ENCODE measurements at places on chromosomes 5 and 9.

DNA sequence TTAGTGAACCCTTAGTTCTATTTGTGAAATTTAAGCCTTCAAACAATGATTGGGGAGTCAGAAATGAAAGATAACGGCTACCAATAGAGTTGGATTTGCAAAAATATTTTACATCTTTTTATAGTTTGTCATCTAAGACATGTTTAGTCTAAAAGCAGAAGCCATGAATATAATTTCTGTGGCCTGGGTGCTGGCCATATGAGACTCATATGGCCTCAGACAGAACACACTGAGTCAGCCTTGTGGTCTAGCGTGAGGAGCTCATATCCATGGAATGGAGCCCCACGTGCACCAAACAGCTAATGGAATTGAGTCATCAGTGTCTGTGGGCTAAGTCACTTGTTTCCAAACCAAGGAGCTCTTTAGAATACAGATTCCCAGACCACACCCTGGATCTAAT lies 240.7 kb upstream of the NREP start:
- peak; percentile 100 for DNase-seq

- DNase-seq = no peak
These were observed 464.5 kb downstream of the RASEF start for GRCh38 chr9:82598241-82599039.

- peak; percentile 71 for DNase-seq
These were observed 597.8 kb upstream of the CLINT1 start for GRCh38 chr5:158456756-158457155.

- no peak for DNase-seq
These were observed 5.1 kb upstream of the EGR1 start for GRCh38 chr5:138460032-138460693.

DNA sequence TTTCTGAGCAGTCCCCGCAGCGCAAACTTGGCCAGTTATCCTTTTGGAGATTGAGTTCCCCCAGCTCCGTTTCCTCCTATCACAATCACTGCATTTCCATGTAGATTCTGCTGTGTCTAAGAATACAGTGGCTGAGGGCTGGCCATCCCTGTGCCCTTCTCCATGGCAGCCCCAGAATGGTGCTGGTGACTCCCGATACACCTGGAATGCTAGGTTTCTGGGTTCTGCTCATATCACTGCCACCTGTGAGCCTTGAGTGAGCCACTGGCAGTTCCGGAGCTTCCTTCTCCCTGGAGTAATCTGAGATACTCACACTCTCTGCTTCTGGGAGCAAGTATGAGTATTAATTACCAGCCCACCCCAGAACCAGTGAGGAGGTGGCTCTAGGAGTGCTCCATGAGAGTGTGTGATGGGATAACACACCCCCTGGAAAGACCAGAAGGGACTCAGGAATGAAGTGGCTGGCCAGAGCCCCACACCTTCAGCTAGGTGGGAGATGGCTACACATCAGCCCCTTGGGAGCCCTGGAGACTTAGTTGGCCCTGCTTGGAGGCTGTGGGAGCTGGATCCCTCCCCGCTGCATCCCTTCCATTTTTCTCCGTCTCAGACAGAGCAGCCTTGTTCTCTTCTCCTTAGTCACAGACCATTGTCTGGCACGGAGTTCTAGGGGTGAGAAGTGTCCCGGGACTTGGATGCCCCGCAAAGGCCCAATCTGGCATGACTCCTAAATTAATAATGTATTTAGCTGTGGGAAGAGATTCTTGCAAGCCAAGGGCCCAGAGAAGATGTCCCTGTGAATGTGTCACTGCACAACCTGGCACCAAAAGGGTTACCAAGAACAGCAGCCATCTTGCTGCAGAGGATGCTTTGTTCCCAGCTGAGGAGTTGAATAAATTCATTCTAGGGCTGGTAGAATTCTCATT lies 4.9 kb downstream of the PCDHGC5 start:
- no peak for DNase-seq

GRCh38 chr9:4935001-4935672 lies 49.9 kb upstream of the JAK2 start:
- no peak for DNase-seq
